ENCODE measurements at places on chromosomes 7 and 10.

- no peak for DNase-seq
- no peaks in the 10 kb centered on the region for H3K4me1 ChIP-seq
- H3K36me3 ChIP-seq: no peaks in the 10 kb centered on the region
- no peak overlapping the region for H3K4me3 ChIP-seq
- H3K27me3 ChIP-seq: no peaks in the 10 kb centered on the region
These were observed 79.3 kb upstream of the SLC25A13 start for GRCh38 chr7:96401200-96401599.

GRCh38 chr10:102394801-102395399 is 605 bp upstream of the NFKB2 start:
- no peak for DNase-seq
- H3K4me3 ChIP-seq: peak overlapping the region; percentile 65
- H3K27ac ChIP-seq: peak overlapping the region; percentile 90
- H3K4me1 ChIP-seq: peaks cover 17% of the 10 kb centered on the region
- no peaks in the 10 kb centered on the region for H3K27me3 ChIP-seq
- H3K36me3 ChIP-seq: no peaks in the 10 kb centered on the region

- H3K4me1 ChIP-seq: no peaks in the 10 kb centered on the region
- H3K36me3 ChIP-seq: no peaks in the 10 kb centered on the region
- no peak for DNase-seq
- H3K27ac ChIP-seq: no peak overlapping the region
These were observed 316.4 kb downstream of the DNAJB6 start for GRCh38 chr7:157652954-157653826.

- DNase-seq: no peak
- no peak overlapping the region for H3K27ac ChIP-seq
- H3K27me3 ChIP-seq: no peaks in the 10 kb centered on the region
These were observed 843 bp upstream of the PLPP4 start for GRCh38 chr10:120456143-120456625.

- H3K27ac ChIP-seq: no peak overlapping the region
- H3K4me3 ChIP-seq: no peak overlapping the region
- no peaks in the 10 kb centered on the region for H3K4me1 ChIP-seq
- no peaks in the 10 kb centered on the region for H3K36me3 ChIP-seq
- H3K27me3 ChIP-seq: no peaks in the 10 kb centered on the region
These were observed 742.3 kb downstream of the TYW1 start for GRCh38 chr7:67738958-67739357.
